ENCODE measurements at places on chromosomes 13 and 19.
A peak's percentile ranks its signal among the peaks of the same experiment; 100 is the strongest.

- no peak for DNase-seq
Measured at GRCh38 chr19:17097593-17098126, 22.1 kb downstream of the MYO9B start.

DNA sequence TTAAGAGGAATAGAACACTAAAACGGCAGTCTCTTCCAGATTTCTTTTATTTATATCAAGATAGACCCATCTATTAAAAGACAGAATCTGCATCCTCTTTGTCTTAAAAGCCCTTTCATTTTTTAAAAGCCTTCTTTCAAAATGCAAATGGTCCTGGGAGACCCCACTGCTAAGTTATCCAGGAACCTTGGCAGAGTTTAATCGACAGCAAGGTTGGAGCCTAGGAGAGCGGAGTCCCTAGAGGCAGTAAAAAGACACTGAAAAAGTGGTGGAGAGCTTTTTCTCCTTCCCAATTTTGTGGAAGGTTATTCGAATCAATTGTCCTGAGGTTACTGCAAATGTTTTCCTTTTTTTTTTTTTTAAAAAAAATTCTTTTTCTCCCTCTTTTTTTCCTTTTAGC lies 294.7 kb downstream of the NALCN start:
- DNase-seq, result no peak

DNA sequence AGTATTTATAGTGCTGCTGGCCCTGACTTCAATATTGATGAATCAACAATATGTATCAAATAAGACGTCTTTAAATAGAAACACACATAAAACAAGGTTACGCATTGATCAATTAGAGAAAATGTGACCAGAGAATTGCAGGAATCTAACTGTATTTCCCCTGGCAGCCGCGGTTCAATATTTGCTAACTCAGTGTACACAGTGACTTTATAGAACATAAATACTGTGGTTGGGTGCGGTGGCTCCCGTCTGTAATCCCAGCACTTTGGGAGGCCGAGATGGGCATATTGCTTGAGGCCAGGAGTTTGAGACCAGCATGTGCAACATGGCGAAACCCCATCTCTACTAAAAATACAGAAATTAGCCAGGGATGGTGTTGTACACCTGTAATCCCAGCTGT lies 22.8 kb upstream of the UPF3A start:
- DNase-seq, result no peak

DNA sequence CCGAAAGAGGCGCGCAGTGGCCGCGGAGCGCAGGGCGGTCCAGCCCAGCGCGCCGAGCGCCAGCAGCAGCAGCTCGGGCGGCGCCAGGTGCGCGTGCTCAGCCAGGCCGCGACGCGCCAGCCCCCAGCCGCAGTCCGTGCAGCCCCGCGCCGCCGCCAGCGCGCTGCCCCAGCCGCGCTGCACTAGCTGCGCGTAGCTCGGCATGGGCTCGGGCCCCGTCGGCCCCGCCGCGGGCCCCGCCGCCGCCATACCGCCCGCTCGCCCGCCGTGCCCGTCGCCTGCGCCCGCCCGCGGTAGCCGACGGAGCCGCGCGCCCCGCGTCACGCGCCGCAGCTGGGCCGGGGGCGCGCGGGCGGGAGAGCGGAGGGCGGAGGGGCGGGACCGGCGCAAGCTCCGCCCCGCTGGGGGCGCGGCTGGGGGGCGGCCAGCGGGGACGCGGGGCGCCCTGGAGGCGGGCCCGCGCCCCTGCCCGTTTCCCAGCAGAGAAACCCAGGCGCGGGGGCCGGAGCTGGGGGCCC lies at the start of gene CERS1:
TSS of gene CERS1 (minus strand) at position 335 of the 518 bp plus-strand sequence. CDS start at position 249, 86 bp downstream.
- no peak for DNase-seq

DNA sequence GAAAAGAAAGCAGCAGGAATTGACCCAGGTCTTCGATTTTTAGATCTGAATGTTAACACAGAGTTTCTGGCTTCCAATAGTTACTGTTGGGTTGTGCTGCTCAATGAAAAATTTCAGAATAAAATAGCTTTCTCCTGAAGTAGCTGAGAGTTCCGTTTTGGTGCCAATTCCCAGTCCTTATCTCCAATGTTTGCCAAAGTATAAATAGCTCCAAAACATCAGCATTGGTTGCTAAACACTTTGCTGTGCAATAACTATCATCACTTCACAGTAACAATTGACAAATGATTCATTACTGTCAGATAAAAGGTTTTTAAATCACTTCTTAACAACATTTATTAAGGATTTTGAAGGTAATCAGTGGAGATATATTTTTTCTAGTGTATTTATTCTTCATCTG lies 446.0 kb downstream of the PCDH20 start:
- DNase-seq, result no peak

- DNase-seq, result no peak
Measured at GRCh38 chr13:110092831-110093247, 214.1 kb downstream of the COL4A1 start.

GRCh38 chr13:100721885-100722512 lies 47.4 kb upstream of the TMTC4 start:
- DNase-seq, result peak; percentile 24
